ENCODE measurements at places on chromosomes 12 and 14.

- no peak for DNase-seq
Measured at GRCh38 chr14:58992935-58993334, 195.5 kb upstream of the DAAM1 start.

- DNase-seq, result no peak
Measured at GRCh38 chr12:77040231-77040630, 25.1 kb downstream of the E2F7 start.

- DNase-seq, result no peak
Measured at GRCh38 chr14:101294136-101294535, 267.2 kb upstream of the DIO3 start.

GRCh38 chr12:41627476-41627875, 439.4 kb downstream of the PDZRN4 start:
- DNase-seq, result no peak

DNA sequence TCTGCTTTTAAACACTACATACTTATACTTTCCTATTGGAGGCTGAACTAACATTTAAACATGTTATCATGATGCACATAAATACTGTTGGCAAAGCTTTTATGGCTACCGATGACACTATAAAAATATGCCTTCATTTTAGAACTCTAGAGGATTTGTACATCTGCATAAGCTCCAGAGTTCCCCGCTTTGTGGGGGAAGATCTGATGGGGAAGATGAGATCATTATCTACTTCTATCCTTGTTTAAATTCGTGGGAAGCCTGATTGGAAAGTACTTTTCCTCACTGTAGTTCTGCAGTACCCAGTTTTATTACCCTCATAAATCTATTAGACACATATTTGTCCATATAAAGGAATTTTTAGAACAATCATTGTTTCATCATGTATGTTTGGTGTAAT, 299.6 kb upstream of the ATP2B1 start:
- DNase-seq, result no peak

GRCh38 chr14:99568567-99569560, 35.1 kb downstream of the CCDC85C start:
- DNase-seq, result no peak

DNA sequence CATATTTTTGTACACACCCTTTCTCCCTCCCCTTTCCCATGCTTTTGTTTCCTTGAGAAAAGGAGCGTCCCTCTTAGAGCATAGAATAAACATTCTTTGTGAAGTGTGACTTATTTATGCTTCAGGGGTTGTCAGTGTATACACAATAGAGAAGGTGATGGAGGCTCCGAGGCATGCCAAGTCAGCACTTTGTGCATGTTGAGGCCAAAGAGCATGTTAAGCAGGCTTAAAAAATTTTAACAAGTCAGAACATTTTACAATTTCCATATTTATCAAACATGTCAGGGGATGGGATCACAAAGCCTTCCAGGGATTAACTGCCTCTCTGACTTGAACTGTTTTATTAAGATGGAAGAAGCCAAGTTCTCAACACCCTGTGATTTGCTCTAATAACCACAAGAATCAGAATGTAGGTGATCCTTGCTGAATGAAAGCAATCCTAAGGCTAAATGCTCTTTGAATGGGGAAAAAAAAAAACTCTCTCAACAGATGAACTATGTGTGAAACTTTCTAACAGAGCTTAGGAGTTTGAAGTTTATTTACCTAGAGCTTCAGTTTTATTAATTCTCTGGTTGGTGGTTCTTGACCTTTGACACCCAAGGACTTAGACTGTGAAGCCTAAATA, 223.1 kb downstream of the RAD51B start:
- DNase-seq, result no peak

DNA sequence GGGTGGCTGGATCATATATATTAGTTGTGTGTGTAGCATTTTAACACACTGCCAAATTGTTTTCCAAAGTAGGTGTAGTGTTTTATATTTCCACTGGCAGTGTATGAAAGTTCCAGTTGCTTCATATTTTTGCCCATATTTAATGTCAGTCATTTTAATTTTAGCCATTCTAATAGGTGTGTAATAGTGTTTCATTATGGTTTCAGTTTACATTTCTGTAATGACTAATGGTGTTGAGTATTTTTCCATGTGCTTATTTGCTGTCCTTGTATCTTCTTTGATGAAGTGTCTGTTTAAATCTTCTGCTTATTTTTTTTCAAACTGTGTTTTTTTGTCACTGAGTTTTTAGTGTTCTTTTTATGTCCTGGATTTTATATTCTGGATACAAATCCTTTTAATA, 8.7 kb downstream of the TBC1D15 start:
- peak; percentile 18 for DNase-seq

DNA sequence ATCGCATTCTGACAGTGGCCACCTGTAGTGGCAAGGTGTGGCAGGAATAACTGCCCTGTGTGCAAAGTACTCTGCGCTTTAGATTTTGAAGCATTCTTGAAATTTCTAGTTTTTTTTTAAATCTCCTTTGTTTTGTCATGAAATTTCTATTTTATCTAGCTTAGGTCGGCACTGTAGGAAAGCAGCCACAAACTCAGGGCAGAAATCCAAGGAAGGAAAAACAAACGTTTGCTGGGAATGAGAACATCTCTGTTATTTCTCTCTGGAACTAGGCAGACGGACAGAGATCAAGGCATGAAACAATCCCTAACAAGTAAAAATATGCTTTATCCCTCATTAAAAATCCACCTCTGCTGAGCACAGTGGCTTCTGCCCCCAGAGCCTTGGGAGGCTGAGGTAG, 1.3 kb upstream of the NR2C1 start:
- no peak for DNase-seq

- DNase-seq, result no peak
Measured at GRCh38 chr12:110869026-110869425, 22.2 kb downstream of the CCDC63 start.

DNA sequence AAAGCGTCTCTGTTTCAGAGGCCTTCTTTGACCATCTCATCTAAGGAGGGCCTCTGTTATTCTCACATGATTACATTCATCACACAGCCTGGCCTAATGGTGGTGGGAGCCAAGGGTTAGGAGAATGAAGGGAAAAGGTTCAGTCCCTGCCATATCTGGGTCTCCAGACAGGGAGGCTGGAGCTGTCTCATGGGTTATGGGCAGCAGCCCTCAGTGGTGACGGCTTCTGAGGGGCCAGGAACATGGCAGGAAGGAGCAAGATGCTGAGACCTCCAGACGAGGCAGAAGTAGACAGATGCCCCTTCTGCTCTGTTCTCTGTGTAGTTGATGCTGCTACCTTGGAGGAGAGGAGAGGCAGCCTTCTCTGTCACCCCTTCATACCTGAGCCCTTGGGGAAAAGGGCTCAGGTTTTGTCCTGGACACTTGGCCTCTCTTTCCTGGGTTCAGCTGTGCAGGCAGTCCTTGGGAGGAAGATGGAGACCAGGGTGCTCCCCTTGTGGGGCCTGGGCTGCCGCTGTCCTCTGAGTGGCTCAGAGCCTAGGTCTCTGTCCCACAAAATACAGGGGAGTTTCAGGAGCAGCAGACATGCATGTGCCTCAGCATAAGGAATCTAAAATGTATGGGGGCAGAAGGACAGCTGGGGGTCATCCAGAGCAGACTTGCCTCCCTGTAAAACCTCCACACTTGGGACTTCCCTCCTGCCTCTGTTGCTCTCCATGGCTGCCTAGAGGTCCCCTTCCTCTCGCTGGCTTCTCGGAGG, 3.6 kb downstream of the IFI27L2 start:
- no peak for DNase-seq

GRCh38 chr12:66693901-66694513, 15.1 kb upstream of the GRIP1 start:
- peak; percentile 74 for DNase-seq

- DNase-seq, result no peak
Measured at GRCh38 chr12:105102673-105103072, 4.9 kb upstream of the WASHC4 start.

DNA sequence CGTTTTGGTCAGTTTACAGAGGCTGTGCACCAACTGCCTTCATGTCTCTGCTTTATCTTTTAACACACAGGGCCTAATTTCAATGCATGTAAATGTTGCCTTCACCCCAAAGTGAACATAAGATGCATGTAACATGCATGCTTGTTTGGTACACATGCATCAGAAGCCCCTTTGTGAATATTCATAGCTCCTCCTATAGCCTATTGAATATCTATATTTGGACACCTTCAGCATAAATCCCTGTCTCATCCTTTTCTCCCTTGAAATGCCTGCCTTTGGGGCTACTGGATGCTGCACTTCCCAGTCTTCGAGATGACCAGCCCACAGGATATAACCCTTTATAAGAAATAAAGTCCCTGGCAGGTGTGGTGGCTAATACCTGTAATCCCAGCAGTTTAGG, 57.7 kb upstream of the FAM181A start:
- DNase-seq, result no peak

- DNase-seq, result peak; percentile 85
Measured at GRCh38 chr14:35341751-35342488, 49.7 kb downstream of the PSMA6 start.

DNA sequence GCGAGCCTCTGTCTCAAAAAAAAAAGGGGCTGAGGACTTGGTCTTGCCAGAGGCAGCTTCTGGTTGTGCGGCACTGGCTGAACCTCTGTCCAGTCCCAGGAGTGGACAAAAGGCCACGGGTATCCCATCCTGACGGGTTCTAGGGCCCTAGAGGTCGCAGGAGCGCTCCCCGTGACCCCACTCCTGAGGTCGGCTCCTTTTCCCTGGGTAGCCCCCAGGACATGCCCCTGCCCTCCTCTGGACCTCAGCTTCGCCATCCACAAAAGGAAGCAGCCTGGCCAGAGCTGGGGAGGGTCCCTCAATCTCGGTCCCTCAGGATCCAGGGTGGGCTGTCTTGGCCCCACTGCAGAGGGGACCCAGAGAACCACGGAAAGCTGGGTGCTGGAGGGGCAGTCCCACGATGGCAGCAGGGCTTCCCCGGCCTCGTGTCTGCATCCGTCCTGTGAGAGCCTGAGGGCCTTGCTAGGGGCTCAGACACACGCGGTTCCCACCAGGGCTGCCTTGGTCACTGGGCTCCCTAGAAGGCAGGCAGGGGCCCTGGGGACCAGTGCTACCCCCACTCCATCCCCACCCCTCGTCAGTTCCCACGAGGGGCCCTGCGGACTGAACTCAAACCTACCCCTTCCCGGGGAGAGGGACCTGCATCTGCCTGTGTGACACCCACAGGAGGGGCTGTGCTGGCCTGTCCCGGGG, 31.1 kb downstream of the ASCL4 start:
- no peak for DNase-seq

DNA sequence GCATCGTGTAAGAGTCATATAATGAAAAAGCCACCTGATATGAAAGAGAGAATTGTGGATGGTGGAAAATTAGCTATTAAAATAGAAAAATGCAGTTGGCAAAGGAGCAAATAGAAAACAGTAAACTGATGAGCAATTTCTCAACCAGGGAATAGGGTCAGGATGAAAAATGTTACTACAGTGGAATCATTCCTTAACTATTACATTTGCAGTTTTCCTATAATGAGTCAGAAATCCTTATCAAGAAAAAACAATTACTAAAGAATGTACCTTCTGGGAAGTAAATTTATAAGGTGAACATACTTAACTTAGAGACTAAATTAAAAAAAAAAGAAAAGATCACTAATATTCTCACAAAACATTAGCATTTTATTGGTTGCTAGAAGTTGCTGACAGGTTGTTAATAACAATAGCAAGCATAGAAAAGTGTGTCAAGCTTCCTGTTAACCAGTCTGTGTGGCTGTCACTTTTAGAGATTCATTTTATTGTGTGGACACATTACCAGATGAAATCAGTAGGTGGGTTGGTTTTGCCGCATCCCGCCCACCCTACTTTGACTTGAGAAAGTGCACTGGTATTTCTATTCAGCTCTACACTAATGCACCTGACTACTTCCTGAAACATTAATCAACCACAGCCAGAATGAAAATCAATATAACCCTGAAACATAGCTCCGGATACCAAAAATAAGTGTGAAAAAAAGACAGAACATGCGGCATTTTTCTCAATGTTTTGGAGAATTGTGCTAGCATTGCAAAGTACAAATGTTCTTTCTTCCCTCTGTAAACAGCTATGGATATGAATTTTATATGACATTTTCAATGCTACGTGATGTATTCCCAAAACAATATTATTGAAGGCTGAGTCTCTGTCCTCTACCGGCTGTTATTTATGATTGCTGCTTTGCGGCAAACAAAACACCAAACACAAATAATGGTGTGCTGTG, 576.7 kb downstream of the SLC16A7 start:
- peak; percentile 11 for DNase-seq

- no peak for DNase-seq
Measured at GRCh38 chr12:91074154-91074709, 16.4 kb upstream of the KERA start.

DNA sequence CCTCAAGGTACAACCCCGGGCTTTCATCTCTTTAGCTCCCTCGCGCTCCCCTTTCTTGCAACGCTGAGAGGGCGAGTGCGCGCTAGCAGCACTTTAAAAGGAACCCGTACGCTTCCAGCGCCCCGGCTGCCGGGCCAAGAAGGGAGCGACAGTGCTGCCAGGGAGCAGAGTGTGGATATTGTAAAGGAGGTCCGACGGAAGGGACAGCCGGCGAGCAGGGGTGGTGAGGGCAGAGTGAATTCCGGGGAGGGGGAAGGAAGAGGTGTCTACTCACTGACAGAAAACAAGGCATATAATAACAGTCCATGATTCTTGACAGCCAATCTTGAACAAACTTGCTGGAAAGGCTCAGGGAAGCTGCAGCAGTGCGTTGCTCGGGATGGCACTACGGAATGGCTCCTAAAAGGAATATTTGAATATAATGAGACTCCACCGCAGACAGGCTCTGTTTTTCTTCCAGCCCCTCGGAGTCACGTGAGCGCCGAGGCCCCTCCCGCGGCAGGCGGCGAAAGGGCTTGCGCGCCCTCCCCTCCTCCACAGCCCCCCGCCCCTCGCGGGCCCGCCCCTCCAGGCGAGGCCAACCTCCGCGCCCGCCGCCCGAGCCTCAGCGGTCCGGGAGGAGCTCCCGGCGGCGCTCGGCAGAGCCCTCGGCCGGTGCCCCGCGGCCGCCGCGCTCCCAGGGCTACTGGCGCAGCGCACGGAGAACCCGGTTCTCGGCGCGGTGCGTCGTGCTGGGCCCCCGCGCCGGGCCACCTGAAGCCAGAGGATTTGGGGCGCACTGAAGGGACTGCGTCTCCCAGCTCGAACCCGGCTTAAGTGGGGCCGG, 3.4 kb downstream of the BMP4 start:
- peak; percentile 49 for DNase-seq

DNA sequence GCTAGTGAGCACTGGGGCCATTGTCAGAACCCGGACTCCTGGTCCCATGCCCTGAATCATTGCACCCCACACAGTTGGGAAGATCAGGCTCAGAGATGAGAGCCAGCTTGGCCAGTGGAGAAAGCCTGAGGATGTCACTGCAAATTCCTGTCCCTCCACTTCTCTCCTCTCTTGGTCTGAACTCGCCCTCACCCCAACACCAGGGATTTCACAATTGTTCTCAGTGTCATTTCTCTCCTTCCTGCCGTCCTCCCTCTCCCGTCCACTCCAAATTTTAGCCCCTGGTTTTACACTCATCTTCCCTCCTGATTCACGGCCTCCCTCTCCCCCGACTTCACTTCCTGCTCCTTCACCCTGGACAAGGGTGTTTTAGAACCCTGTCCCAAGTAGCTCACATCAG, 11.1 kb downstream of the KRT75 start:
- DNase-seq, result peak; percentile 14

DNA sequence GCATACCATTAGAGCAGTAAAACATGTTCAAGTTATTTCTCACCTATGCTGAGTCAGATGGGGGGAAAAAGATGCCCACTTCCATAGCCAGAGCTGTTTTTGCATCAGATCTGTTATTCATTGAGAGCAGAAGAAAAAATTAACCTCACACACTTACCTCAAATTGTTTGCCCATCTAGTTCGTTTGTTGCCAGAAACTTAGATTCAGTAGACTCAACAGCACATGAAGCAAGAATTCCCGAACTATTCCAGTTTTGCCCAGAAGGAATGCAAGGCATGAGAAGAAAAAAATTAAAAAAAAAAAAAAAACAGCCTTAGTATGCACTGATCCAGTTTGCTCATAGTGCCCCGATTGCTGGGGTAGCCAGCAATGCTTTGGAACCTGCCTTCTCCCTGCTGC, 12.4 kb upstream of the DPF3 start:
- peak; percentile 69 for DNase-seq

All from fibroblast of mammary gland (primary cell).